ENCODE measurements at places on chromosomes 12 and 14.

- DNase-seq: no peak
Measured at GRCh38 chr12:1419849-1420371, 174.5 kb downstream of the FBXL14 start.

DNA sequence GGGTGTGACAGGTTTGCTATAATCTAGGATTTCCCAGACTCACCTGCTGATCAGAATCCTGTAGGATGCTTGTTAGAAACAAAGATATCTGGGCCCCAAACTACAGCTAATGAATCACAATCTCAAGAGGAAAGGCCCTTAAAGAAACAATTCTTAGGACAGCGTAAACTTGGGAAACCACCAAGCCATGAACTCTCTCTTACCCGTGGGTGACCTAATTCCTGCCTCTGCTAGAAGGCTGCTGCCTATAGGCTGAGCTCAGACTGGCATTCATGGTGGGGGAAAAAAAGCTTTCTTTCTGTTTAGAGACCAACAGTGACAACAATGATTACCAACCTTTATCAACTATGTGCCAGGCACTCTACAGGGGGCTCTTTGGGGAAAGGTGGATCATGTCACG is 213.9 kb upstream of the FKBP4 start:
- DNase-seq: no peak

DNA sequence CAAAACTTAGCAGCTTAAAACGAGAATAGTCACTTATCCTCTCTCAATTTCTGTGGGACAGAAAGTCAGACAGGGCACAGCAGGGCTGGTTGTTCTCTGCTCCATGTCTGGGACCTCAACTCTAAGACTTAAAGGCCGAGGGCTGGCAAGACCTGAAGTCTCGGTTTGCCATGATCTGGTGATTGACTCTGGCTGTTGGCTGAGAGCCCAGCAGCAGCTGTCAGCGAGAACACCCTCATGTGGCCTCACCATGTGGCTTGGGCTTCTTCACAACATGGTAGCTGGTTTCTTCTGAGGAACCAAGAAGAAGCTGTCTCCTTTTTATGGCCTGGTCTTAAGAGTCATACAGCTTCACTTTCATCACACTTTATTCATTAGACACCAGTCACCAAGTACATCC is 1.7 kb upstream of the VASH1 start:
- DNase-seq: no peak

GRCh38 chr12:69129017-69129416 is 110.4 kb upstream of the CPSF6 start:
- no peak for DNase-seq

DNA sequence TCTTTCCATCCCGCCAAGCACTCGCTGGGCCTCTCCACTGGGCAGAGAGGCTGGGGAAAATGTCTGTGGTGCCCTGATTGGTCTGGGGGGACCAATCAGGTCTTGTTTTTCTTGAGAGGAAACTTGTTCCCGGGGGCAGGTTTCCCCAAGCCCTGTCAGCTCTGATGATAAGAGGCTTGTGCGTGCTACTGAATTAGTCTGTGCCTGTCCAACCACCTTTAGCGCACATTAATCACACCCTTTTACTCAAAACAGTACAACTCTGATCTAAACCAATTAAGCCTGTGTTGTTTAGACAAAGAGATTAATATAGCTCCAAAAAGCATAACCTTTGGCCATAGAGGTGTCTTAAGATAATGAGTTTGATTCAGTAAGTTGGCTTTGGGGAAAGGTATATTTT is 580.4 kb downstream of the VRK1 start:
- no peak for DNase-seq

- no peak for DNase-seq
Measured at GRCh38 chr12:70230934-70231606, 12.2 kb upstream of the CNOT2 start.

GRCh38 chr14:93266127-93266526 is 59.1 kb downstream of the UBR7 start:
- no peak for DNase-seq

DNA sequence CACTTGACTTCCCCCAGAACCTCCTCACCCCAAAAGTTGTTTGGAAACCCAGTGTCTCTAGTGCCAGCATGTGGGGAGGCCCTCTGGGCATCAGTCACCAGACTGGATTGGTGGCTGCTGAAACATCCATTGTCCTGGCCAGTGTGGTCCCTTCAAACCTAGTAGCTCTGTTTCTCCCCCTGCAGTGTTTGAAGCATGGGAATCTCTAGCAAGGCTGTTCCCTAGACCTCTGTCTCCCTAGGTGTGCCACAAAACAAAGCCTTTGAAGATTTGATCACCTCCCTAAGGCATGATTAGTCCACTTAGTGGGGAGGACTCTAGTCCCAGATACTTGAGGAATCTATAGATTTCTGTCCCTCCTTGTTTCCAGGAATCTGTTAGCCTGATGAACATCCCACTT is 60.3 kb downstream of the ARF6 start:
- DNase-seq: no peak

DNA sequence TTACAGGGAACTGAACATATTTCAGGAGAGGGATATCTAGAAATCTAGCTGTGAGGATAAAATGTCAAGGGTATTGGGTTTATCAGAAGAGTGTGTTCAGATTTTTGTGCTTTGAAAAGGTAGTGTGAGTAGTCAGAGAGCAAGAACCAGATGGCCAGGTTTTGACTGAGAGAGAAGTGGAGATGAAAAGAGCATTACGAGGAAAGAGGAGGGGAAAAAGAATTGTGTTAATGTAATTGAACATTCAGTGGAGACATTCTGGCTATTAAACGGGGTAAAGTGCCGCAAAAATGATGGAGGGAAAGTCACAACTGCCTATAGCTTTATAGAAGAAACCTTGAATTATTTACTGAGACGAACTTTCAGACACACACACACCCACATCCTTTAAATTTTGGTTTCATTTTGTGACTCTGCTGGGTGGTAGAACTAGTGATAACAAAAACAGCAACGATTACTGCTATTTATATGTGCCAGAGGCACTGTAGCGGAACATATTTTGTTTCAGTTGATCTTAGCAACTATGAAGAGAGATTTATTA is 213.6 kb downstream of the ERC1 start:
- peak; percentile 44 for DNase-seq

GRCh38 chr12:80567401-80567800 is 123.4 kb downstream of the PTPRQ start:
- DNase-seq: no peak

DNA sequence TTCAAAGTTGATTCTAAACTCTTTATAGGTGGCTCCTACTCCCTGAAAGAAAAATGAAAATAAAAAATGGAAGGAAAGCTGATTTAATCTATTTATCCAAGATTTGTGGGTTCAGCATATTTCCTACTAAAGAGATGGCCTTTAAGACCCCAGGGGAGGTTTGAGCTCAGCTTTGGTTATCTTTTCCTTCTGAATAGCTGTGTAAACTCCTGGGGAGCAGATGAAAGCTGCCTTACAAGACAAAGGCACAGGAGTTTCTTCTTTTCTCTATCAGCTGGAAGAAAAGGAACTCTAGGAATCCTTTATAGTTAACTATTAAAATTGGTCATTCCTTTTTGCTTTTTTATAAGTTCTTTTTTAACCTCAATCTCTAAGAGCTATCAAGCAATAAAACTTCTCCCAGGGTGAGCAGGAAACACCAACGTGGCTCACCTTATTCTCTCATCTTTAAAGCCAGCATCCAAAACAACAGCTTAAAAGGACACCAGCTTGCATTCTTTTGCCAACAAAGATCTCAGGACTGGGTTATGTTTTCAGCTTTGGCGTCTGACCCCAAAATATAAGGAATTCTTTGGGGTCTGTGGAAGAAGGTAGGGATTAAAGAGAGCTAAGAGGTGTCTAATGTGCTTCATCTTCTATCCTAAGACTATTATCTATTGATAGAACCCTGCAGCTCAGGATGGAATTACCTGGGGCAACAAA is 371.7 kb upstream of the KITLG start:
- DNase-seq: no peak

GRCh38 chr12:98754095-98754494 is 109.0 kb downstream of the APAF1 start:
- DNase-seq: no peak

- peak; percentile 1 for DNase-seq
Measured at GRCh38 chr14:98711453-98711852, 560.5 kb downstream of the BCL11B start.

- no peak for DNase-seq
Measured at GRCh38 chr12:18428416-18428815, 167.1 kb downstream of the PIK3C2G start.

- DNase-seq: no peak
Measured at GRCh38 chr12:54641089-54641488, 6.4 kb upstream of the LACRT start.

GRCh38 chr14:72894323-72894622 is 372 bp upstream of the DPF3 start:
- DNase-seq: peak; percentile 2

- DNase-seq: no peak
Measured at GRCh38 chr12:62232143-62232729, 28.0 kb upstream of the USP15 start.

DNA sequence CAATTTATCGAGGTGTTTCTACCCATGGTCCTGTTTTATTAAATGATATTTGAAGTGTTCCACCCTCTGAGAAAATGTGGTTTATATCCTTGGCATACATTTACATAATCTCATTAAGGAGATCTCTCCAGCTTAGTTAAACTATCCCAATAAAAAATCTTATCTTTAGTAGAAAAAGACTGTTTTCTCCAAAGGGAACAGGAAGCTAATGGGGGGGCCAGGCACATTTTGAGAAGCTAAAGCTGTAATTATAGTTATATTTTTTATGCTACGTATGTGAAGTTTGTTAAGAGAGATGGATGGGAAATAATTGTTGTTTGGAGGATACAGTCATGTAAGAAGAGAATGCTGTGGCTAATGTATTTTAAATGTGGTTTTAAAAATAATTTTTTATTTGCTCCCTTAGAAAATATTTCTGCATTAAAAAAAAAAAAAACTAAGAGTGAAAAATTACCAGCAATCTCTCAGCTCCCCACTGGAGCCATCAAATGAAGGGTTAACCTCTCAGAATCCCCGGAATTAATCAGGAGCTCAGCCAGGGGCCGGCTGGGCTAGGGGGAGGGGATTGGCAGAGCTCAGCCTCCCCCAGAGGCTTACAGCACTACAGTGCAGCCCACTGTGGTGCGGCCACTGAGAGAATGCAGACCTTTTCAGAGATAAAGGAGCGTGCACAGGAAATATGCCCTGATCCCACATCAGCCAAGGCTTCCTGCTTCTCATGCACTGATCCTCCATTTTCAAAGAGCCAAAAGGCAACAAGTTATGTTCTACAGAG is 185.8 kb downstream of the EGLN3 start:
- no peak for DNase-seq

DNA sequence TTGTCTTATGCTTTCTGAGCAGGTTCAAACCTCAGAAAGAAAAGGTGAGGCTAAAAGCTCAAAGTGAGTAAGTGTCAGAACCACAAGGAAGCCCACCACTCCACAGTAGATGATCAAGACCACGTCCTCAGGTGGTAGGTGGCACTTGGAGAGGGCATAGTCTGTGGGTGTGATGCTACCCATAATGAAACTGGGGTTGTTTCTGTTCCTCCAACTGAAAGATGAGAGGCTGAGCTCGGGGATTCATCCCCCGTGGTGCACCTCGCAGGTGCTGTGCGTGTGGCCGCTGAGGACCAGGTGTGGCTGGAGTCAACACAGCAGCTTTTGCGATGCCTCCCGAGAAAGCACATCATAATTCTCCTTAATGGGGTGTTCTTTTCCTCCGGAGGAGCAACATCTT is 285.7 kb downstream of the TTC8 start:
- DNase-seq: no peak
